AG04450 (cell line): ENCODE measurements at places on chromosomes 5 and 9.

- no peak for DNase-seq
Measured at GRCh38 chr9:109907400-109907799, 127.4 kb downstream of the PALM2AKAP2 start.

DNA sequence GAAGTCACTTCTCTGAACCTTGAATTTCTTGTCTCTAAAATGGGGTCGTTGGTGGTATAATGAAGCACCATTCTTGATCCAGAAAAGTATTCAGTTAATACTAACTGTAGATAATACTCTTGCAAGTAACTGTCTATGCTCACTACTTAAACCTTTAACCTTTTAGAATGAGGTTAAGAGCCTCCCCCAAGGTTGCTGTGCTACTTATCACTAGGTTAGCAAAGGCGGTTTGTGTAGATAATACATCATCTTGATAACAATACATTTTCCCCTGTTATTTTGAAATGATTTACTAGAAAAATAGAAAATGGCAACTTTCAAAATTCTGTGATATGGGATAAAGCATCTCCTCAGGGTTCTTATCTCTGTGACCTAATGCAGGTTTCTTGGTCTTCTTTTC, 12.6 kb downstream of the MAP3K1 start:
- no peak for DNase-seq

GRCh38 chr9:1514250-1514649, 464.1 kb downstream of the DMRT2 start:
- no peak for DNase-seq

DNA sequence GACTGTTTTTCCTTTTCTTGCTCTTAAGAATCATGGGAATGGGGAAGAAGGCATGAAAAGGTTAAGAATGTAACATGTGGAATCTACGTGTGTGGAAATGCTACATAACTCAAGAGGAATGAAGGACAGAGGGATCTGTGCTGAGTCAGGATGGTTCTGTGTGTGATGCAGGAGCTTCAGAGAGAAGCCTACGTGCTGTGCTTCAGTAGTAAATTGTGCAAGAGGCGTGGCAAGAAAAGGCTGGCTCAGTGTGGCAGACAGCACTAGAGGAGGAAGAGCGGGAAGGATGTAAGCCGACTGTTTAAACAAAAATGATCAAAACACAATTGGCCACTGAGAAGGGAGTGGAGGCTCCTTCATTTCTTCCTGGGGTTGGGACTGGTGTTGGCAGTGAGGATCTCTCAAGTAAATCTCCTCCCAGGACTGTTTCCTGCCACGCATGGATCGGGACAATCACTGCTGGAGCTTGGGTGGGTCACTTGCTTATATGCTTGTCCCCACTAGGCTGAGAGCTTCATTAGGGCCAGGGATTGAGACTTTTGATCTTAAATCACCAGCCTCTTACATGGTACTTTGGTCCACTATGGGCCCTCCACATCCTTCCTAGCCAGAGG, 59.4 kb upstream of the BASP1 start:
- peak; percentile 96 for DNase-seq

DNA sequence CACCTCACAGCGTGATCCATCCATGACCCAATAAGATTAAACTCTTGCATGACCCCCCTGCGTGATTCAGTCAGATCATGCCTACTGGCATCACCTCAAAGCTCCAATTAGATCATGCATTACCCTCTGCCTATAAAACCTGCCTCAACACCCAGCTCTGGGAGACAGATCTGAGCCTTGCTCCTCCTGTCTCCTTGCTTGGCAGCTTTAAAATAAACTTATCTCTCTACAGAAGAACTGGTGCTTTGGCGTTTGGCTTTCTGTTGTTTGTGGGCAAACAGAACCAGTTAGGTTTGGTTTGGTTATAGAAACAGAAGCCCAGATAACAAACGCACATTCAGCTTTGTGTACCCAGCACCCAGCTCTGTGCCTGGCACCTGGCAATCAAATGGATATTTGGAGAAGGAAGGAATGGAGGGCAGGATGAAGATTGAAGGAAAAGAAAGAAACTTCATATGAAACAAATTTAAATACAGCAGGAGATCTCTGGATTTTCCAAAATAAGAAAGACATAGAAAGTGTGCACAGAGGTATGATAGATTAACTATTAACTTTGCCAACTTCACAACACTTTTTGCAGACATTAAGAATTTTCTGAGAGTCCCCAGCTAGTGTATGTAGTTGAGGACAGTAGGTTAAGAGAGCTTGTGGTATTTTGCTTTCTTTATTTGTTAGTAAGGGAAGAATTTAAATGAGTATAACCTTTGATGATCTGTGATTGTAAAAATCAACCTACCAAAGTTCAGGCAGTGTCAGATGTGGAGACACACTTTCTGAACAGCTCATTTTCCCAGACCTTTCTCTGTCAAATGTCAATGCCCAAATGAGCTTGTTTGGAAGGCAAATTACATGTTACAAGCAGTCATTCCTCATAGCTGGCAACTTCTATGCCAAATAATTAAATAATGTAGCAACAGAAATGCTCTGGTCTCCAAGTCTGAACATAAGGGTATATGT, 102.1 kb upstream of the ASTN2 start:
- no peak for DNase-seq
